Activated CD8-positive, alpha-beta T cell treated with anti-CD3 and anti-CD28 coated beads for 36 hours (primary cell): ENCODE measurements at places on chromosomes 1 and 21. TPM values are rescaled to one million over a fixed set of nuclear protein-coding genes. Genes with fewer than 3 reads are reported as not detected.

DNA sequence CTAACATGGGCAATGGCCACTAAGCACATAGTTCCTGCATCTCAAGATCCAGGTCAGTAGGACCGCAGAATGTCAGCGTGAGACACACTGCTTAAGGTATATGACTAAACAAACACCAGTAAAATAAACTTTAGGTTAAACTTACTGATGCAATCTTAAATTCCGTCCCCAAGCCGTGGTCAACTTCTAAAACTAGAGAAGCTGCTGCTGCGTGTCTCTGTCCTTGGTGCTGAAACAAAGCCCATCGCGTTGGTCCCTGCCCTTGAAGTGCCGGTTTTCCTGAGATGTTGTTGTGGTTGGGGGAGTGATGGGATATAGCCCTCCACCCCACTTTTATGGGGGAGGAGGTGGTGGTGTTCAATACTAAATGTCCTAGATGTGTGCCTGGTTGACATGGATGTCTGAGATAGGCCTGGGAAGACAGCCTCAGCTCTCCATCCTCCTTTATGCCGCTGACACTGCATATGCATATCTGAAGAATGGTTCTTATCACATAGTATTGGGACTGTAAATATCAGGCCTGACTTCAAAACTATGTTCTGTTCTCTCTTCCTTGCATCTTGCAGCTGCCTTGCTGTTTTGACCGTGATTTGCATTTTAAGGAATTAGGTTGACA, 72.0 kb upstream of the KCNA3 start:
- peak; percentile 70 for DNase-seq

GRCh38 chr21:32764186-32764585, 7.4 kb downstream of the PAXBP1 start:
- DNase-seq, result no peak

DNA sequence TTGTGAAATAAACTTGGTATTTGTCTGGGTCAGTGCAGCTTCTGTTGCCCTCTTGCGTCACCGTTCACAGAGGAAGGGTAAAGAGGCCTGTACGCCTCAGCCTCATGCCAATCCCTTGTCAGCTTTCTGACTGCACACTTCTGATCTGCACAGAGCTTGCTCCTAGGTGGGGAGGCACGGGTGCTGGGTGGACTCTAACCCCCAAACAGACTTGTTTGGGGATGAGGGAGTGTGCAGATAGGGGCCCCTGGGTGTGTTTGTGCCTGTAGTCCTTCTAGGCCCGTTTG, 803 bp upstream of the B4GALT2 start:
- no peak for DNase-seq

DNA sequence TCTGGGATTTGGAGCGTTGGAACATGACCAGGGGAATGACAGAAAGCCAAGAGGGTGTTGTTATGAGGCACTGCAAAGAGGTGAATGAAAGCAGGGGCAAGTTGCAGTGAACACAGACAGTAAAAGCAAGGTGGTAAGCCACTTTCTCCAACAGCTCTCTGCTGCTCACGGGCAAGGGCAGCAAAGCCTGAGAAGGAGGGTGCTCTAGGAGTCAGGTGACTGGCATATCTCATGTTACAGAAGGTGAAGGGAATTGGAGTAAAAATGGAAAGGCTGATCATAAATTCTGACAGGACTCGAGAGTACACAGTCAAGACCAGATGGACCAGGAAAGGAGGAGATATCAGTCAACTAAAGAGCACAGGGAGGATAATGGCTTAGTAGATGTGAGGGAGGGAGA, 14.5 kb downstream of the VAV3 start:
- no peak for DNase-seq

DNA sequence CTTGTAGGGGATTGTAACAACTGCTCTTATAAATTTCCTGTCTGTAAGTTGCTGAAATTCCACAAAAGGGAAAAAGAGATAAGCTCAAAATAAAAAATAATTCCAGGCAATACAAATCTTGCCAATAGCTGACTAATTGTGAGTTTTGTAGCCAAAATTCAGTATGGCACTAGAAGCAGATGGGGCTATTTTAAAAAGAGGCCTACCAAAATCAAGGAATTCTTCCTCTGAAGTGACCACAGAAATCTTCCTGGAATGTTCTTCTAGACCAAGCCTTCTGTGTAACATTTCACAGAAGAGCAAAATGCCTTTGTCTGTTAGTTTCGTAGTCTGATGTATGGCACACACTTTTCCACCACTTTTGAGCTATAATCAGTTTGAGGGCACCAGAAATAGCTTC, 127.6 kb downstream of the CYYR1 start:
- DNase-seq, result no peak

DNA sequence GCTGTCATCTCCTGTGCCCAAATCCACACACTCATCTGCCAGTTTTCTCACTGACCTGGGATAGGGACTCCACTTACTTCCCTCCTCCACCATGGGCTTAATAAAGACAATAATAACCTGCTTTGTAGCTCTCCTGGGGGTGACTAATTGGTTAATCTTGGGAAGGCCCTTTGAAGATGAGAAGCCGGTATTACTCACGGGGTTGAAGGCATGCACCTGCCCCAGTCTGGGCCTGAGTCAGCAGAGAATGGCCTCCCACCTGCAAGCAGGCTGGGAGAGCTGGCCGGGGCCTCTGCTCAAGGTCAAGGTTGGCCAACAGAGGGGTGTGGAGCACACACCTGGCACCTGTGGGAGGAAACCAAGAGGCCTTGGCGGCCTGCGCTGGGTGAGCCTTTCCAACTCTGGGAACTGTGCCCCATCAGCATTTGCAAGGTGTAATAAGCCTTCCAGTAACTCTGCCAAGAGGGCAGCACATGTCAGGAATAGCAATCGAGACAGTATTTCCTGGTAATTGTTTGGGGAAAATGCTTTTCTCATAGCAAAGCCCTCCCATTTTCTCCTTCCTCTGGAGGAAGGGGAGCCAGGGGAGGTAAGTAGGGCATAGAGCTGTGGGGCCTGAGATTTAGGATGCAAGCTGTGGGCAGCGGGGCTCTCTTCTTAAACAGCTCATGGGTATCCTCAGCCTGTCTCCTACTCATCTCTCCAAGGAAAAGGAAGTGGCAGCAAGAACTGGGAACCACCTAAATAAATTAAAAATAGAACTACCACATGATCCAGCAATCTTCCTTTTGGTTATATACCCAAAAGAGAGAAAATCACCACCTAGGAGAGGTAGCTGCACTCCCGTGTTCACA, 49.0 kb downstream of the TOMM20 start:
- DNase-seq, result no peak

- peak; percentile 4 for DNase-seq
Observed at GRCh38 chr1:65830306-65830705, 37.6 kb downstream of the PDE4B start.

DNA sequence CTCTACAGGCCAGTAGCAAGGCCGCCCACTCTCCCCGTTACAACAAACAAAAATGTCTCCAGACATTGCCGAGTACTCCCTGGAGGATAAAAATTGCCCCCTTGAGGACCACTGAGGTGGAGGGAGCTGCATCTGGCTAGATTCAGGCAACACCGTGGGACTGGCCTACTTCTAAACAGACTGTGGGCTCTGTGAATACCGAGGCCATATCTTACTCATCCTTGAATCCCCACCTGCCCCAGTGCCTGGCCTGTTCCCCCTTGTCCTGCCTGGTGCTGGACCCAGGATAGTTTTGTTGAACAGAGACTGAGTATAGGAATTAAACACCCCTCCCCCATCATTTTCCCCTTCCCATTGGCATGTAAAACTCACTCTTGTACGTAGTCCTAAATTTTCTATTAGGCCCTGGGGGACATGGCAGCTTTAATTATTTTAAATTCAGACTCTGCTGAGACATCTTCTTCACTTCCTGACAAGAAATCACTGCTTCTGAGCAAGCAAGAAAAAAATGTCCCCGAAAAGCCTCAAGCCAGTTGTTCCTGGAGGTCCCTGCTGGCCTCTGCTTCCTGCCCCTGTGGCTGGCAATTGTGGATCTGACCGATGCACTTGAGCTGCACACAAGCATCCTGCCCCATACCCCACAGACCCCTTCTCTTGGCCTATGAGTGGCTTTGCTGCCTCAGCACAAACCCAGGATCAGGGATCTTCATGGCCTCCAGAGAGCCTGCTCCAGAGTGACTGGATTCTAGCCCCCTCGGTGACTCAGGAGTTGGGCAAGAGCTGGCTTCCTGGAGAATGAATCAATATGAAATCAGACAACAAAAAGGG, 111.0 kb downstream of the ACTL8 start:
- DNase-seq, result no peak

DNA sequence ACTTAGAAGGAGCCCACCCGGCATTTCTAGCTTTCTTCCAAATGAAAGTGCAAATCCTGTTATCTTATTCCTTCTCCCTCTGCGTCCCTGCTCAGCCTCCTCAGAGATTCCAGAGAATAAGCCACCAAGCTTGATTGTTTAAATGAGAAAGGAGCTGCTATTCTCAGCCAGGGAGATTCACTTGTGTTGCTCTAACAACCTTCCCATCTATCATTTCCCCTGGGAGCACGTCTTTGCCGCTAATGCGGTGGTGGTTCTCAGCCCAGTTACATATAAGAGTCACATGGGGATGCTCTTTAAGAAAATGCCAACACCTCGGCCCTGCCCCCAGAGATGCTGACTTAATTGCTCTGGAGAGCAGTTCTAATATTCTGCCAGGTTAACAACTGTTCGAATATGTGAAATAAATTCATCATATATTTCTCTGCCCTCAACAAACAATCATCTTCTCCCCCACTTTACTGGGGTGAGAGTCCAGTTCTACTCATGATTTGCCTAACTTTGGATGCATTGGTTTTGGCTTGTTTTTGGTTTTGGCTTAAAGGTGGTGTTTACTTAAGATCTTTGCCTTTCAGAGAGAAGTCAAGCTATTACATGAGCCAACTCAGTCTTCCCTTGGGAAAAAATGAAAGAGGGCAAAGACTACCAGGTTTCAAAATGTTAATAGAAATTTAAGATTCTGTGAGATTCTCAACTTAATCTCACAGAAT, 213.9 kb downstream of the SEC16B start:
- no peak for DNase-seq

DNA sequence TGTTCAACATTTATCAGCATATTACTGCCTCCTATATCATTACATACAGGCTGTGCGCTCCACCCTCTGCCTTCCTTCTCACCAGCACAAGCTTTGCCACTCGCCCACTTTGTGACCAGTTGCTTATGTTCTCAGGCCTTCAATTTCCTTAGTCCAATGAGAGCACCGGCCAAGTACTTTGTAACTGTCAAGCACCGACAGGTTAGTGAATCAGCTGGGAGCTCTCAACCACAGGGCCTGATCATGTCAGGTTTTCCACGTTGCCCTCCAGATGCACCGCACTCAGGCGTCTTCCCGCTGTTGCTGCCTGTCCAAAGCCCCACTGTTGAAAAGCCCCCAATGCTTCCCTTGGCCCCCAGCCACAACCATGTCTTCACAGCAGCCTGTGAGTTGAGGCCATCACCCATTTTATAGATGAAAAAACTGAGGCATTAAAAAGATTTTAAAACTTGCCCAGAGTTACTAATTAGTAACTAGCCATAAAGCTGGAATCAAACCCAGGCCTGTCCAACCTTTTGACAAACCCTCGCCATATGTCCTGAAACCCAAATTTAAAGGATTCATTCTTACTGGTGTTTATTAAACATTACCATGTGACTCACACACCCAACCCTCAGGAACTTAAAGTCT, 3.4 kb upstream of the KCNN3 start:
- no peak for DNase-seq

DNA sequence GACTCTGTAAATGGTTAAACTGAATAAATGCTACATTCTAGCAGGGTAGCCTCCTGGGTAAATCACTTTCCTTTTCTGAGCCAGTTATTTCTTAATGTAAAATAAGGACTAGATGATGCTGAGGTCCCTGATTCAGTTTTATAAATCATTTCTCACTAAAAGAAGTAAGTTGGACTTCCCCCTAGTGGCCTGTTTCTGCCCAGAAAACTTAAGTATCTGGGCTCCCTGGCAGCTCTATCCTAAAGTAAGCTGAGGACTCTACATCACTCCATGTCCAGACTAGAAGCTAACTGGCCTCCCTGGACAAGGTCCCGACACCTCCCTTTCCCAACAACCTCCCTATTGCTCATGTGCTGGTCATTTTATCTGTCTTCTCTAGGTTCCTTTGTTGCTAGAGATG, 3.0 kb downstream of the GPN2 start:
- peak; percentile 27 for DNase-seq

DNA sequence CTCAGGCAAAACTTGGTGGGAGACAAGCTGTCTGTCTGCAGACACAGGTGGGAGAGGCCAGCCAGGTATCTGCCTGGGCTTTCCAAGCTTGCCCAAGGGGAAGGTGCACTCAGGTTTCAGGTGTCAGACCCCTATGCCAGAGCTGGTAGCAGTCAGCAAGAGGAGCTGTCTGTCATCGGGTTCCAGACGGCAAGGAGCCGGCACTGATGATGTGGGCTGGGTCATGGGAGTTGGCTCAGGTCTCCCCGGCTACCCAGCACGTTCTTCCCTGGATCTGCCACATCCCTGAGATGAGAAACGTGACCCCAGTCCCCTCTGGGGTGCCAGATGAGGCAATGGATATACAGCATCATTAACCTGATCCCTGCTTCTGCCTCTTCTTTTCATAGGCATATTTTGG, 23.0 kb downstream of the TMCC2 start:
- DNase-seq, result no peak

DNA sequence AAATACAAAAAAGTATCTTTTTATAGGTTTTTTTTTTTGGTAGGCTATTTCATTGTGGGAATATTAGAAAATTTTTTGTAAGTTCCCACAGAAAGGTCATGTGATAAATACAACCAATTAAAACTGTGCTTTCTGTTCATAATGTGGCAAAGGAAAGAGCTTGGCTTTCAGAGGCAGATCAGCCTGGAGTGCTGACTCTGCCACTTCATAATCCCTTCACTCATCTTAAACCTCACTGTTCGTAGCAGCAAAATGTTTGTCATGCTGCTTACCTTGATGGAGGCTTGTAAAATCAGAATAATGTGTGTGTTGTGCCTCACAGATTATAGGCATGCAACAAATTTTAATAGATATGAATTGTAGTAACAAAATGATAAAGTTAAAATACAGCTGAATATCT, 176.8 kb downstream of the ZP4 start:
- DNase-seq, result no peak

- no peak for DNase-seq
Observed at GRCh38 chr1:38003261-38004250, 1.8 kb downstream of the FHL3 start.

Gene SEC16B
- not detected for total RNA-seq

Gene ASH1L
- total RNA-seq, result 30.3 TPM

Gene MX1
- 39.4 TPM for total RNA-seq
